NCI-H2081 (cell line): ENCODE measurements at places on chromosomes 16 and 17.
A peak's percentile ranks its signal among the peaks of the same experiment; 100 is the strongest.

- DNase-seq, result no peak
Observed at GRCh38 chr17:30379303-30379902, 676 bp downstream of the CPD start.

- no peak for DNase-seq
Observed at GRCh38 chr16:53971616-53972015, 267.7 kb downstream of the FTO start.

DNA sequence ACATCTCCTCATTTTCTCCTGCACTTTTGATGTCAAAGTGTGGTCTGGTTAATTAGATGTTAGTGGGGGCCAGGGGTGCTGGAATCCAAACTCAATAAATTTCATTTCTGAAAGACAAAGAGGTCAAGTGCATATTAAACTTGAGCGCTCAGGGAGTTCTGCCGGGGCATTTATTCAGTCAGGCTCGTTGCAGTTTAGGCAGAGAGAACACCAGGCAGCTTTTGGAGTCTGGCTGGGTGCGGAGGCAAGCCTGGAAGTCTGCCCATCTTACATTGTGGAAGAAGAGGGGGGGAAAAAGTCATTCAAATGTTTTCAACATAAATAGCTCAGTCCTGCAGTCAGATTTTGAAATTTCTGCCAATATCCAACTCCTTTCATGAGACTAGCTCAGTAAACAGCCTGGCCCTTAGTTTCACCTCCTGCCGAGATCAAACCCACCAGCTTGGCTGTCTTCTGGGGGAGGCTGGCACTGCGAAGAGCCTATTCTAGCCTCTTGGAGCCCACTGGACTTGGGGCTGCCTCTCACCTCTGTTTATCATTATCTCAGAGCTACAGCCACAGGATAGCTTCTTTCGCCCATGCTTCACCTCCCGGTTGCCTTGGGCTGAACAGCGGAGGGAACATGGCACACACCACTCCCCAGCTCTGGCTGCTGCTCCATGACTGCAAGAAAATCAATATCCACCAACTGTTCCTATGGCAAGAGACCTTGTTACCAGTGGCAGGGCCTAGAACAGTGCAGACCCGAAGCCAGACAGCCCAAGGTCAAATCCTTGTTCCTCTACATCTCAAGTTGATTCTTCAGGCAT, 177.4 kb upstream of the CDH5 start:
- DNase-seq, result no peak

GRCh38 chr17:2683912-2684311, 27.7 kb downstream of the CLUH start:
- DNase-seq, result no peak

- no peak for DNase-seq
Observed at GRCh38 chr16:89324056-89325010, 106.8 kb downstream of the ZNF778 start.

- no peak for DNase-seq
Observed at GRCh38 chr17:44155488-44155887, 13.8 kb downstream of the HROB start.

GRCh38 chr16:57736419-57737351, 1.1 kb downstream of the KATNB1 start:
- peak; percentile 51 for DNase-seq

GRCh38 chr17:58335779-58336455, 7.3 kb upstream of the TSPOAP1 start:
- no peak for DNase-seq

DNA sequence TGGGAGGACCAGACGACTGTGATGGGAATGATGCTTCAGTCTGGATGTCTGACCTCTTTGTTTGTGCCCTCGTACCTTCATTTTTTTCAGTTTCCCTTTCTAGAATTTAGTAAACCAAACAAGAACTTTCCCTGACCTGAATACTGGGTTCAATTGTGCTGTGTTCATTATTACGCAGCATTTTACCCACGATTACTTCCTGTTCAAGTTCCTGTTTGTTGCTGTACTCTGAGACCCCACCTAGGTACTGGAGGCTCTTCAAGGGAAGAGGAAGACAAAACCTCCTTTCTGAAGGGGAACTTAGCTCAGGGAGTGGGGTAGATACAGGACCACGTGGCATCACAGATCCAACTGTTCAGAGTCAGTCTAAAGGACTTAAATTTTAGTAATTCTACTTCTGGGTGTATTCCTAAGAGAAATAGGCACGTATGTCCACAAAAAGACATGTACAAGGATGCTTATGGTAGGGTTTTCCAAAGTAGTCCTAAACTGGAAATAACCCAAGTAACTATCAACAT, 9.2 kb upstream of the PRKCB start:
- no peak for DNase-seq

- DNase-seq, result no peak
Observed at GRCh38 chr16:27965801-27966200, 97.7 kb downstream of the GSG1L start.

GRCh38 chr17:74690409-74690825, 22.3 kb downstream of the CD300LF start:
- DNase-seq, result no peak

DNA sequence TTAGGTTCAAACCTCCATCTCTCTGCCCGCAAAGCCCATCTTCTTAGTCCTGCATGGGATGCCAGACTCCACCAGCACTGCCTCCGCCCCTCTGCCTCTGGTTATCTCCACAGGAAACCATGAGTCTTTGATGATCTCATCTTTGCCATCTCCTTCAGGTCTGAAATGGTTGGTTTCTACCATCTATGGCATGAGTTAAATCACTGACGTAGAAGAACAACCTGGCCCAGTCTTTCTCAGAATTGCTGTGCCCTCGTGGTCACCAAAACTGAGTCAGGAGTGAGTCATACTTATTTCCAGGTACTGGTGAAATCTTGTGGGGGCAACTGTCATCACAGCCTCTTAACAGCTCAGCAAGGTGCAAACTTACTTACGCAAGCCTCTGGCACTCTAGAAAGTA, 468.7 kb upstream of the C16orf82 start:
- DNase-seq, result no peak

GRCh38 chr16:84013787-84014569, 28.6 kb downstream of the SLC38A8 start:
- DNase-seq, result peak; percentile 51

- no peak for DNase-seq
Observed at GRCh38 chr17:45040459-45040858, 11.0 kb downstream of the DCAKD start.

- no peak for DNase-seq
Observed at GRCh38 chr16:20678242-20678641, 19.2 kb downstream of the ACSM1 start.

DNA sequence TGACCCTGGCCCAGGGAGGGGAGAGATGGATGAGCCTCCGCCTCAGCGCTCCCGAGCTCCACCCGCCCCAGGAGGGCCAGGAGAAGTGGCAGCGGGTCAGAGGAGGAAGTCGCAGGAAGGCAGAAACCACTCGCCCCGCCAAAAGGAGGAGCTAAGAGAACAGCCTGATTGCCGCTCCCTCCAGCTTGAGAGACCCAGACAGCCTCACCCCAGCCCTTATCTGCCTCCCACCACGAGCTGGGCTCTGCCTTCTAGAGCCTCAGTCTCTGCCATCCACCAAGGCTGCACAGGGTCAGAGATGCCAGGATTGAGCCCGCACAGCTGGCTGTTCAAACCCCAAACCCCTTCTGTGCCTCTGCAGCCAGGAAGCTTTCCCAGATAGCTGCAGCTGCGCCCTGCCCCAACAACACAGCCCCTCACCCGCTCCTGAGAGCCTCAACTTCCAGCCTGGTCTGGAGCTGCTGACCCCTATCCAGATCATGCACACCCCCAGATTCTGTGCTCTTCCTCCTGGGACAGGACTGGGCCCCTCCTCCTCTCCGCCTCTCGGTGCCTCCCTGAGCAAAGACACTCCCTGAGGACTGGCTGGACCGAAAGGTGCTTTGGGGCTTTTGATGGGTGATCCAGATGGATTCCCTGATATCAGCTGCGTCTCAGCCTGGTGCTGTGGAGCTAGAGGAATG, 1.0 kb upstream of the ATP2A3 start:
- peak; percentile 77 for DNase-seq

DNA sequence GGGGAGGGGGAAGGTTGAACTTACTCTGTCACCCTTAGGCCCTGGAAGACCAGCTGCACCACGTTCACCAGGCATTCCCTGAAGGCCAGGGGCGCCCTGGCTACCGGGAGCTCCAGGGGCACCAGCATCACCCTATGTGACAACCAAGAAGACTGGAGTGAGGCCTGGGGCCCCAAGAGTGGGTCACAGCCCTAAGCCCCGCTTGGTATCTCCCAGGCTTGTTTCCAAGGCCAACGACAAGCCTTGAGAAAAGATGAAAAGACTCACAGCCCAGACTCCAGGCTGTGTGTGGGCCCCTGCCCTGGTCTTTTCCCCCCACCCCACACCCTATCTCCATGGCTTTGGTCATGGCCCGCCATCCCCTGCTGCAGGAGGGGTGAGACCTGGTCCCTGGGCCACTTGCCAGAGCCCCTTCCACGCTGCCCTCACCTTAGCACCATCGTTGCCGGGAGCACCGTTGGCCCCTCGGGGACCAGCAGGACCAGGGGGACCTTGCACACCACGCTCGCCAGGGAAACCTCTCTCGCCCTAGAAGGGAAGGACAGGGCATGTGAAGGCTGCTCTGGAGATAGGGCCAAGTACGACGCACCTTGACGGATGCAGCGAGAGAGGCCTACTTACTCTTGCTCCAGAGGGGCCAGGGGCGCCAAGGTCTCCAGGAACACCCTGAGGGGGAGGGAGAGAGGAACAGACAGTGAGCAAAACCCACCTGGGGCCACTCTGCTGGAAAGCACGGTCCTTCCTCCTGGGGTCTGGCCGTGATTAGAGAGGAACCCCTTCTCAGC, 9.9 kb downstream of the COL1A1 start:
- DNase-seq, result no peak

DNA sequence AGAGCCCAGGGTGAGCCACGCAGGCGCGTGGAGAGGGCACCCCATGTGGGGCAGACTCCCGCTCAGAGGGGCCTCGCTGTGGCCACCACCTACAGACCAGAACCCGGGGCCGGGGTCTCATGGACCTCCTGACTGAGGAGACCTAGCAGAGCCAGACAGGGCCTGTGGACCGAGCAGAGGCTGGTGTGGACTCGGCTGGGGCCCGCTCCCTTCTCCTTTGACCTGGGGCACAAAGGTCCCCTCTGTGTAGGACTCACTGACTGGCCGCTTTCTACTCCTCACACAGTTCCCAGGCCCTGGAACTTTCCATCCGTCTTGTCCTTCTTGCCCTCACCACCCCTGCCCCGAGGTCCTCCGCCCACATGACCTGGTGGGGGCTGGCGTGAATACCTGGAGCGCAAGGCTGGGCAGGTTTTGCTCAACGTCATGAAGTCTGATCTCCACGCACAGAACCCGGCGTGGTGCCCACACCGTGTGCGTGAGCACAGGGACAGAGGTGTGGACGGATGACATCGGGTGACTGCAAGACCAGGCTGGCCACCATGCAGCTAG, 44.7 kb upstream of the ACSF3 start:
- no peak for DNase-seq

DNA sequence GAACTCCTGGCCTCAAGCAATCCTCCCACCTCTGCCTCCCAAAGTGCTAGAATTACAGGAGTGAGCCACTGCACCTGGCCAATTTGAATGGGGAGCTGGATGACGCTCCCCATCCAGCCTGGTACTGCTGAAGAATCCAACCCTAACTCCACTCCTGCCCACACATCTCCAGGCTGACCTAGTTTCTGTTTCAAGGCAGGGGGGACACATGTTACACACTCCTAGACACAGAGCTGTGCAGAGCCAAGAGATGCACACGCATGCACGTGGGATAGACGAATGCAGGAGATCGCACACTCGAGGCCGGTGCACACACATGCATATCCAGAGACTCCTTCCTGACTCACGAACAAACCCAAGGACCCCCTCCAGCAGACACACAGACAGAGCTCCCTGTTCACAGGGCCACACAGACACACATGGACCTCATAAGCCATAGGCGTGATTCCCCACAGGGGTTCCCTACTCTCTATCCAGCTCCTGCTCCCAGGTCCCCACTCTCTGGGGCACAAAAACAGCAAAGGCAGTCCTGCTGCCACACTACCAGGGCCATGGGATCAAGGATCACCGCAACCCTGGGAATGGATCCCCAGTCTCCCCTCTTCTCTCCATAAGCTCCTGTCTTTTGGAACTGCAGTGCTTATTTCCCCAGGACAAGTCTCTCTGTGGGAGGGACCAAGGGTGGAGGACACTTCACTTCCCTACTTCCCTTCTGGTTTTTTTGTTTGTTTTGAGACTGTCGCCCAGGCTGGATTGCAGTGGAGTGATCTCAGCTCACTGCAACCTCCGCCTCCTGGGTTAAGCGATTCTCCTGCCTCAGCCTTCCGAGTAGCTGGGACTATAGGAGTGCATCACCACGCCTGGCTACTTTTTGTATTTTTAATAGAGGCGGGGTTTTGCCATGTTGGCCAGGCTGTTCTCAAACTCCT, 14.4 kb downstream of the EPOP start:
- no peak for DNase-seq

DNA sequence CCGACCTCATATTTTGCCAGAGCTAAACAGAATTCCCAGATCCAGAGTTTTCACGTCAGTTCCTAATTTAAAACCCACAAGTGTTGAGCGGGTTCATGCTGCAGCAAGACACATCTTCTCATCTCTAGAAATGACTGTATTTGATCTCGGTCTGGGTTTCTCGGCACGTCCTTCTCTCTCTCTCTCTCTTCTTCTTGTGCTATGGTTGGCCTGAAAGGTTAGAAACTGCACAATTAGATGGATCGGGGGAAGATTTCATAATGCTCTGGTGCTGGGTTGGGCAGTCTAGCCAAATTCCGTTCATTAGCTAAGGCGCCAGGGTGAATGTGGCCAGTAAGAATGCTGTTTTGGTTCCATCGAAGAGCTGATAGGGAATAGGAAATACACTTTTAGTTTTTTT, 158.9 kb upstream of the NOG start:
- DNase-seq, result no peak

DNA sequence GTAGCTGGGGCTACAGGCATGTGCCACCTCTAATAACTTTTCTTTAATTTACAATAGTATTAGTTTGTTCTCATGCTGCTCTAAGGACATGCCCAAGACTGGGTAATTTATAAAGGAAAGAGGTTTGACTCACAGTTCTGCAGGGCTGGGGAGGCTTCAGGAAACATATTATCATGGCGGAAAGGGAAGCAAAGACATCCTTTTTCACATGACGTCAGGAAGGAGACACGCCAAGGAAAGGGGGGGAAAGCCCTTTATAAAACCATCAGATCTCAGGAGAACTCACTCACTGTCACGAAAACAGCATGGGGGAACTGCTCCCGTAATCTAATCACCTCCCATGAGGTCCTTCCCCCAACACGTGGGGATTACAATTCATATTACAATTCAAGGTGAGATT, 18.3 kb downstream of the IL4R start:
- DNase-seq, result no peak
